Hypothalamus (tissue), 51 donors: ENCODE measurements at places on chromosomes 12 and 14.

GRCh38 chr12:47408171-47408871 is 297.5 kb downstream of the RPAP3 start:
- no peak for DNase-seq

- DNase-seq = no peak
Measured at GRCh38 chr12:130619385-130620001, 96.6 kb downstream of the RIMBP2 start.

- no peak for DNase-seq
Measured at GRCh38 chr12:92237762-92238523, 92.3 kb upstream of the BTG1 start.

DNA sequence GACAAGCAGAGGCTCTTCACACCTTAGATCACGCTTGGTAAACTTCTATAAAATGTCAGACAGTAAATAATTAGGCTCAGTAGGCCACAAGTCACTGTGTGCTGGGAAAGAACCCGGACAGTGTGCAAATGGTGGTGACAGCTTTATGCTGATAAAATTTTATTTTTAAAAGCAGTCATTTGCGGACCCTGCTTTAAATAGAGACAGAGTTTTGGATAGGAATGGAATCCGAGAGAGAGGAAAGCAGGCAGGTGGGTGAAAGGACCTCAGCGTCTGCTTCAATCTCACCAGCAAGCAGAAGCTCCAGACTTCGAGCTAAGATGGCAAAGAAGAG is 21.4 kb downstream of the ANKLE2 start:
- no peak for DNase-seq

DNA sequence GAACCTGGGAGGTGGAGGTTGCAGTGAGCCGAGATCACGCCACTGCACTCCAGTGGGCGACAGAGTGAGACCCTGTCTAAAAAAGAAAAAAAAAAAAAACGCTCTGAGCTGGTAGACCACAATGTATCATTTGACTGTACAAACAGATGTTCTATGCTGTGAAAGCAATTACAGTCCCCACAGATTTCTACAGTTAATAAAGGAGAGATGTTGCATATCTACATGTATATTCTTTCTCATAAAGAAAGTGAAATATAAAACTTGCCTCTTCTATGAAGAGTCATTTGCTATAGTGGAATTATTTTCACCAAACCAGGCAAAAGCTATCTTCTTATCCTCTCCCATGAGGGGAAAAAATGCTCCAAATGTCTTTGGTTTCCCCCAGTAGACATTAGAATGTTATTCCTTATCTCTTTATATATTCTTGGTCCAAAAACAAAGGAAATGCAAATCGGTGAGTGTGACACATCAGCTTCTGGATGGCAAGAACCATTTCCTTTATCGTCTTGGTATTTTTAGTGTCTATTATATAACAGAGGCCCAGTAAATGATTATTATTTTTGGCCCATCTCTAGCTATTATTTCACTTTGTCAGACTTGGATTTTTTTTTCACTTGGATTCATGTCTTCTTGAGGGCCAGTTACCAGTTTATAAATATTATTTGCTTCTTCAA is 230.4 kb downstream of the SSPN start:
- no peak for DNase-seq

DNA sequence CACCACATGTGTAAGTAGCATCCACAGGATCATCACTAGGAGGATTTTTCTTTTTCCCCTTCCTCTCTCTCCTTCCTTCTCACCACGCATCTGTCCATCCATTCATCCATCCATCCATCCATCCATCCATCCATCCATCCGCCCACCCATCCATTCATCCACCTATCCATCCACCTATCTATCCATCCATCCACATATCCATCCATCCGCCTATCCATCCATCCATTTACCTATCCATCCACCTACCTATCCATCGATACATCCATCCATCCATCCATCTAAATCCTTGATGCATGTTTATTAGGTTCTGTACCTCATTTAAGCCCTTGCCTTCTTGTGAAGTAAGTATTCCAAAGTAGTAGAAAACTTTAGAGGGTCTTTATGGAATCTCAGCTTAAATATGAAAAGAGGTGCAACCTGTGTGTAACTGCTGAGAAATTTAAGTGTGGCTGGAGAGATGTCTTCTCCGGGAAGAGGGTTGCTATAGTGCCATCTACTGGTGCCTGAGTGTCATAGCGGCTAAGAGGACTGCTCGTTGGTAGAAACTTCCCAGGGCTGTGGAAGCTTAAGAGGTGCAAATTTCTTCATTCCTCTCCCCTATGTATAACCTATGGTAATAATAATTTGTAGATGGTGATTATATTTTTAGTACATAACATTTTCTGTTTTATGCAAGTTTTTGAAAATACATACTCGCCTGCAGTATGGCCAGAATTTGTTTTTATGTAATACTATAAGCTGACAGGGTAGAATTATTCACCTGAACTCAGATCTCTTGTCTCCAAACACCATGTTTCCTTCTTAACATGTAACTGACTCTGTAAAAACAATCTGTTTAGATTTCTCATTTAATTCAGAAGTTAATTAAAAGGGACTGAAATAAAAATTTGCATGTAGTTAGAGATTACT is 46.0 kb downstream of the MYO1H start:
- DNase-seq = no peak

DNA sequence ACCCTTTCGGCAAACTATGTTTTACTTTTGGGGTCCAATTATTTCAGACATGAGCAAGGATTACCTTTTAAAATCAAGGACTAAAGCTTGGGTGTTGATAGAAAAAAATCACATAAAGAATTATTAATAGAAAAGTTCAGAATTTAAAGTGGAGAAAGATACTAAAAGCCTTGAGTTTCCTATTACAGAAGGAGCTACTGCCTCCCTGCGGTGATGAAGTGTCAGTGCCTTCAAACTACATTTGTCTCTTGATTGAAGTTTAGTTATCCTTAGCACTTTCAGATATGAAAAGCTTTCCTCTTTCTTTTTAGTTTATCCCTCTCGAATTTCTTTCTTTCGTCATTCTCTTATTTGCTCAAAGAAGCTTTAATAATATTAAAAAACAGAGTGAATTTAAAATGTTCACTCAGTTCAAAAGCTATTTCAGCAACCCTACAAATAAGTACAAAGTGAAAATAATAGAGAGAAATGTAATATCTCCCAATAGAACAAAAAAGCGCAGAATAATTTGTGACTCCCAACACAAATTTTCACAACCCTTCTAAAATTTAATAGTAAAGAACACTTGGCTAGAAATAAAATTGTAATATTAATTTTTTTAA is 87.6 kb downstream of the SEC23A start:
- DNase-seq = no peak

- DNase-seq = no peak
Measured at GRCh38 chr14:68663385-68664076, 129.3 kb downstream of the ZFP36L1 start.

GRCh38 chr12:116196226-116196625 is 81.3 kb downstream of the MED13L start:
- no peak for DNase-seq

GRCh38 chr14:99028041-99028440 is 244.0 kb downstream of the BCL11B start:
- no peak for DNase-seq

- DNase-seq = no peak
Measured at GRCh38 chr12:78191611-78192010, 360.9 kb downstream of the NAV3 start.

DNA sequence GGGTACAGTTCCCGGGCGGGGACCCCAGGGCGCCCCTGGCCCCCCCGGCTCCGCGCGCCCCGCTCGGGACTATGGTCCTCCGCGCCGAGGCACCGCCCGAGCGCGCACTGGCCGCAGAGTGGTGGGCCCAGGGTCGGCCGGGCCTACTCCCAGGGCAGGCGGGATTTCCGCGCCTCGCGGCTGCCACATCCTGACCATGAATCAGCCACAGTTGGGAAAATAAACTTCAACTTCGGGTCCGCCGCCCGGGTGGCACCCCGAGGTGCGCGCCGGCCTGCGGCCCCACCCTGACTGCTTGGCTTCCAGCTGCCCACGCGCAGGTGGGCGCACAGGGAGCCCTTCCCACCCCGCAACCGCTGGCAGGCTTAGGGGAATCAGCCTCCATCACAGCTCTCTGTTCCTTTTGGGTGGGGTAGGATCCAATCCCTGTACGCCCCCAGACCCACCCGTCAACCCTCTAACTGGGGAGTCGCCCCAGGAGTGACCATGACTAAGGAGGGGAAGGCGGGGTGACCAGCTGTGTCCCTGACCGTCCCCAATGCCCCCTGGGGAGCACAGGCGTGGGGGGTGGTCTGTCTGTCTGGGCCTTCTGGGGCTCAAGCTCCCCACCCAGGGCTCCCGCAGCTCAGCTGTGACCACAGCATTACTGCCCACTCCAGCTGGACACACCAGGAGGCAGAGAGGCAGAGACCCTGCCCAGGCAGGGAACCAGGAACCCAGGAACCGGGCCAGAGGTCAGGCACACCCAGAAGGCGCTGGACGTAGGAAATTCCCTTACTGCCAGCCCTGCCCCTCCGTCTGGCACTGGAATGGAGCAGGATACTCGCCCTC is 678 bp downstream of the INF2 start:
- DNase-seq = no peak

DNA sequence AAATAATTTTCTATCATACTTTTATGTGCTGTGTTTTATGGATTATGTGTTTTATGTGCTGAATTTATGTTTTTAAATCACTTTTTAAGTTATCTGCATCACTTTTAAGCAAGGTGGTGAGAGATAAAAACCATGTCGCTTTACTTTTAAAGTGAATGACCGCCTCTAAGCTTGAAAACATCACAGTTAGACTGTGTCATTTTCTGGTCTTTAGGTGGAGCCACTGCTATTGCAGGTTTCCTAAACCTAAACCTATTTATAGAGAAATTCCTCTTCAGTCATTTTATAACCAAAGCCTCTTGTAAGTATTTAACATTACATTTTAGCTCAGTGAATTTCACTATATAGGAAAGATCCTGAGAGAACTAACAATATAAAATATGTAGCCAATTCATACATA is 21.0 kb upstream of the MDM2 start:
- DNase-seq = no peak

GRCh38 chr14:51884086-51884927 is 23.9 kb downstream of the GNG2 start:
- no peak for DNase-seq

DNA sequence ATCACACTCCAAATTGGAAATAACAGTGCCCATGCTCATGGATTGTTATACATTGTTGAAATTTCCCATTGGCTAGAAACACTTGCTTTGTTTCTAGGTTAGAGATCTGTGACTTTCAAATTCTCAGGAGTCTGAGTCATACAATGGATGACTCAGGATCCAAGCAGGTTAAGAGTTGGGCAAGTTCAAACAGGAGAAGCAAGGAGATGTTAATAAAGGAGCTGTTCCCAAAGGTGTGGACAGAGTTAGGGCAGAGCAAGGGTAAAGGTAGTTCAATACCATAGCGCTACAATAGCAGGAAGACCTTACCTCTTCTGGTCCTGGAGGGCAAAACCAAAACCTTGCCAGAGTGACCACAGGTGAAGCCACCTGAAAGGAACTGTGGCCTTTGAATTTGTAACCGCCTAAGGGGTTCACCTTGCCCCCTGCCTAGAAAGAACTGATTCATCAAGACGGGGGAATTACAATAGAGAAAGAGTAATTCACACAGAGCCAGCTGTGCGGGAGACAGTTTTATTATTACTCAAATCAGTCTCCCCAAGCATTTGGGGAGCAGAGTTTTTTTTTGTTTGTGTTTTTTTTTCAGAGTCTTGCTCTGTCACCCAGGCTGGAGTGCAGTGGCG is 4.2 kb upstream of the AMN1 start:
- DNase-seq = no peak

GRCh38 chr12:120037851-120038250 is 48.8 kb downstream of the BICDL1 start:
- DNase-seq = no peak

DNA sequence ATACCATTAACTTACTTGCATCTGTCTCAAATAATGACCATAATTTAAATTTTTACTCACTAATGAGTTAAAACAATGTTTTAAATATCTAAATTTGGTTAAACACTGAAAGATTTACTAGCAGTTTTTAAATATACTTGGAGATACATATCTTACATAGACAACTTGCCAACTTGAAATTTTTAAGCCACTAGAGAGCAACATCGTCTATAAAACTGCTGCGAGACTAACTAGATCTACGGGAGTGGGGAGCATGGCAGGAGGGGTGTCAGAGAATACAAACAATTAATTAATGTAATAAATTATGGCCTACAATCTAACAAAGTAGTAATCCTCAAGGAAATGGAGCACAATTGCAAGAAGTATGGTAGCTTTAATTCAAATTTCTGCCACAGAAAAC is 120.4 kb downstream of the LRRIQ1 start:
- no peak for DNase-seq

GRCh38 chr14:49972131-49972671 is 79.3 kb downstream of the ARF6 start:
- DNase-seq = no peak

DNA sequence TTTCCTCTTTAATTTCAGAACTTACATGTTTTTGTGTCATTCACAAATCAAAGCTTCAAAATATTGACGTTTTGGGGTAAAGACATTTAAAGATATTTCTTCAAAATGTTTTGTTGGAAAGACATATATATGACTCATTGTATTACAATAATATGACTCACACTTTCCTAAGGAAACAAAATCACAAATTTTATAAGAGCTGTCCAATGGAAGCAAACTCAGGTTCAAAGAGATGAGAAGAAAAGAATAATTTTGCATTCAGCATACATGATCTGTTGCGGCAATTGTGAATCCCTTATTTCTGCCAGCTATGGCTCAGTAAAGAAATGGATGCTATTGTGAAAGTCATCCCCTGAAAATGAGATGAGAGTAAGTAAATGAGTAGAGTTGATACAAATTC is 82.7 kb downstream of the GRIP1 start:
- no peak for DNase-seq
